ENCODE measurements at places on chromosomes 7 and 10.
A peak's percentile ranks its signal among the peaks of the same experiment; 100 is the strongest.

DNA sequence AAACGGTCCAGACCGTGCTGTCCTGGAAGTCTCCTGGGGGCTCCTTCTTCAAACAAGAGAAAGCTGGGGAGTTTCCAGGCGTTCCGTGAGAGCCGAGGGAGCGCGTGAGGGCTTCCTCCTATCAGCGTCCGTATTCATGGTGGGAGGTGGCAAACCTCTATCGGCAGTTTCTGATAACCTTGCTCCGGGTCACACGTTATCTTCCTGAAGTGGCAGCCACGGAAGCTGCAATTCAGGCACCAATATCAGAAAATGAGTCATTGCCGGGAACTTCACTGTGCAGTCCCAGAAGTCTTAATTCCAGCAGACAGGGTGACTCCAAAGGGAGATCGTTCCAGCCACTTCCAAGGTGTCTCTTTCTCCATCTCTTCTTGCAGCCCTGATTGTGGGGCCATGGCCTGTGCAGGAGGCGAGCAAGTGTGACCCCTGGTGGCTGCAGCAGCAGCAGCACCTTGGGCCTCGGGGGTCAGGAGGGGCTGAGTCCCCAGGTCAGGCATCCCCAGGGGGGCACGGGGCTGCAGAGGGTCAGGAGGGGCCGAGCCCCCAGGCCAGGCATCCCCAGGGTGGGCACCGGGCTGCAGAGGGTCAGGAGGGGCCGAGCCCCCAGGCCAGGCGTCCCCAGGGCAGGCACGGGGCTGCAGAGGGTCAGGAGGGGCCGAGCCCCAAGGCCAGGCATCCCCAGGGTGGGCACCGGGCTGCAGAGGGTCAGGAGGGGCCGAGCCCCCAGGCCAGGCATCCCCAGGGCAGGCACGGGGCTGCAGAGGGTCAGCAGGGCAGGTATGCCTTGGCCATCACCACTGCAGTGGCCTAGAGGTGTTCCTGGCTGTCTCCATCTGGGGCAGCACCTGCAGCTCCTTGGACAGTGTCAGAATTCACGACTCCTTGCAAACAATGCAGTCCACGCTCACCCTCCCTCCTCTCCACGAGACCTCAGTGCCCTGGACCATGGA, 538.7 kb downstream of the DNAJB6 start:
- DNase-seq = peak; percentile 18

DNA sequence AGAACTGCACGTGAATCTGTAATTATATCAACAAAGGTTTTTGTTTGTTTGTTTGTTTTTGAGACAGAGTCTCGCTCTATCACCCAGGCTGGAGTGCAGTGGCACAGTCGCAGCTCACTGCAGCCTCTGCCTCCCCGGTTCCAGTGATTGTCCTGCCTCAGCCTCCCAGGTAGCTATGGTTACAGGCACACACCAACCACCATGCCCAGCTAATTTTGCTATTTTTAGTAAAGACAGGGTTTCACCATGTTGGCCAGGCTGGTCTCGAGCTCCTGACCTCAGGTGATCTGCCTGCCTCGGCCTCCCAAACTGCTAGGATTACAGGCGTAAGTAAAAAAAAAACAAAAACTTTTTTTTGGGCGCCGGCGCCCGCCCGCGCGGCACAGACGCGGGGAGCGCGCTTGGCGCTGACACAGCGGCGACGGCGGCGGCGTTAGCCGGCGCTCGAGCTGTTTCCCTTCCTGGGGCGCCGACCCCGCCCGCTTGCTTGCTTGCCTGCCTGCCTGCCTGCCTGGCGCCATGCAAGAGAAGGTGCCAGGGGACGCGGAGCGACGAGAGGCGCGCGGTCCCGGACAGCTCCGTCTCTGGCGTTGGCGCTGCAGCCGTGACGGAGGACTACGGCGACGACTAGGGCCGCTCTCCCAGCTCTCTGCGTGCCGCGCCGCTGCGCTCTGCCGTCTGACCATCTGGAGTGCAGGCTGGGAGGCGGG, 171.4 kb upstream of the NUPR2 start:
- DNase-seq = no peak

- no peak for DNase-seq
These were observed 69.0 kb downstream of the CREB5 start for GRCh38 chr7:28481091-28481926.

DNA sequence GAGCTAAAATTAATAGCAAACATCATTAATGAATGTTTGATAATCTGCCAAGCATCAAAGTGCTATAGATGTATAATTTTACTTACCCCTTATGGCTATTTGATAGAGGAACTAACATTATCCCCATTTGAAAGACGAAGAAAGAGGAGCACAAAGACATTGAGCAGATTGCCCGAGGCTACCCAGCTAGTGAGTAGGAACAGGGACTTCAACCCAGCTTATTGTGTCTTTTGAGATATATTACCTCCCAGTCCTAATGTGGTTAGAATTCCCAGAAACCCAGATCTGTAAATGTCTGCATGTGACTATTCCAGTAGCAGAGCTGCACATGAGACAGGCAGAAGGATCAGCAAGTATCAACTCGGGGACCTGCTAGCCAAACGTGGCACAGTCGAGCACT, 160.1 kb upstream of the AOAH start:
- DNase-seq = no peak

- DNase-seq = no peak
These were observed 335 bp upstream of the CHCHD1 start for GRCh38 chr10:73781548-73781878.

- DNase-seq = no peak
These were observed 21.9 kb downstream of the CHCHD3 start for GRCh38 chr7:133060004-133060403.

DNA sequence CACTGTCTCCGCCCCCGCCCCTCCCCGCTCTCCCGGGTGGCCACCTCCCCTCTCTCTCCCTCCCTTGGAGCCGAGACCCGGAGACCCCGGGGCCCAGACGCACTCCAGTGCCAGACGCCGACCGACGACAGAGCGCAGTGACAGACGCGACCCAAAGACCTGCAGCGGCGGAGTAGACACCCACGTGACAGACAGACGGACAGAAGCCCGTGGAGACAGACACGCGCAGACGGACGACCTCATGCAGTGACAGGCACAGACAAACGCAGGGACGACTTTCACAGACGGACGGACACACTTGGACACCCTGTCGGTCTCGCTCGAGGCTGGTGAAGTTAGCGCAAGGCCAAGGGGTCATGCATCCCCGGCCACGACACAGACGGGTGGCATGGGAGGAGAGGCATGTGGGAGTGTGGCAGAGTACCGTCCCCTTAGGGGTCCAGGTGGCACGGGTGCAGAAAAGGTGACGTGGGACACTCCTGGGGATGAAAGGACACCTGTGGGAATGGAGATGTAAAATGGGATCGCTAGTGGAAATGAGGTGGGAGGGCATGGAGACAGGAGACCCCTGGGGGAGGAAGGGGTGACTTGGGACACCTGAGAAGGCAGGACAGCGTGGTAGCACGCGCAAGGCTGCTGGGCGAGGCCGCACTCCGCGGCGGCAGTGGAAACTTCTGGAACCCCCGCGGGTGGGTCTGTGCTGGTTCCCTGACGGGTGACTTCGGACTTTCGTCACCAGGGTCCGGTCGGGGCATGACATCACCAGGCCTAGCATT, 456 bp upstream of the ACHE start:
- DNase-seq = peak; percentile 22

GRCh38 chr7:115249080-115249479, 327.2 kb downstream of the MDFIC start:
- no peak for DNase-seq

DNA sequence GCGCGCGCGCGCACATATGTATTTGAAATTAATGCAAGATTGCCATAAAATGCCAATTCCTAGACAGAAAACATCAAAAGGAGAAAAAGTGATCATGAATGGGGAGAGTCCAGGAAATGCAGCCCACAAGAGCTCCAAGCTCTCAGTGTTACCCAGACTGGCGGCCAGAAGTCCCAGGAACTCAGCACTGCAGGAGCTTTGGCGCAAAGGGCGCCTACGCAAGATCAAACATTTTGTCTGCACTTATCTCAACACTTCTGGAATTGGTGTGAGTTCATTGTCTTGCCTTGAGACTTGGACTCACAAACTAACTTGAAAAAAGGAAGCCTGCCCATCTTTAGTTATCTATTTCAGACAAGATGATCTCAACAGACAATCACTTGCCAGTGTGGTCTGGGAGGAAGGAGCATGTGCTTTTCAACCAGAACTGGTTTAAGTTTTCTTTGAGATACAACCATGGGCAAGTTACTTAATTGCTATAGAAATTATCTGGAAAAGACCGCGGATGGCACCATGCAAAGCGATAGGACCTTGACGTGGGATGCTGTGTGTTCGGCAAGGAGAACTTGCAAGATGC, 77.2 kb downstream of the KIAA1549 start:
- DNase-seq = no peak

GRCh38 chr10:108203905-108204527, 1039.5 kb upstream of the SORCS1 start:
- no peak for DNase-seq

DNA sequence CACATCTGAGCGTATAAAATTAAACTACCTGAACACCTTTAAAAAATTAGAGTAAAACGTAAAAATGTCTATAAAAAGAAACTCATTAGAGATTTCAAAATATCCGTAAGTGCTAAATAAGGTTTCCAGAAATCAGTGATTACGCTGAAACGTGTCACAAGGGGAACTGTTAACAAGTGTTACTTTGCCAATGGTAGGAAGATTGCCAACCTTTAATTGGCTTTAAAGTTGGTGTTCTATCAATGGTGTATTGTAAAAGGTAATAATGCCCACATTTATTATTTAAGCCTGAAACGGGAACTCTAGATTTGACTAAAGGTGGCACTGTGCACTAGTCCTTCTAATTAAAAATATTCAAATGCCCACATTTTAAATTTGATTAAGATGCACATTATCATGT, 37.8 kb upstream of the HIBADH start:
- DNase-seq = no peak

- DNase-seq = no peak
These were observed 123.9 kb downstream of the TAX1BP1 start for GRCh38 chr7:27863880-27864279.

DNA sequence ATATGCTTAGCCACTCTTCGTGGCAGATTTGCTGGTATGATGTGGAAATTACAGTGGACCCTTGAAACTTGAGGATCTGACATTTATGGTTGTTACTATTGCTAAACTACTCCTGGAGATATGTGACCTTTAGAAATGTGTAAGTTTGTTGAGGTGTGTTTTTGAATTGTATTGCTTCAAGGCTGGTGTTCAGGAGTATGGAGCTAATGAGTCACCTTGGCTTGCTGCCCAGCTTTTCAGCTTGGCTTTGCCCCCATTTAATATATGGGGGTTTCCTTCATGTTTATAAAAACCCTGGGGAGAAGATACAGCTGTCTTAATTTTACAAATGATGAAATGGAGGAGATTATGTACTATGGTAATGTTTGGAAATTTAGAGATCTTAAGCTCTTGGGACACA, 11.6 kb downstream of the HBP1 start:
- peak; percentile 51 for DNase-seq

DNA sequence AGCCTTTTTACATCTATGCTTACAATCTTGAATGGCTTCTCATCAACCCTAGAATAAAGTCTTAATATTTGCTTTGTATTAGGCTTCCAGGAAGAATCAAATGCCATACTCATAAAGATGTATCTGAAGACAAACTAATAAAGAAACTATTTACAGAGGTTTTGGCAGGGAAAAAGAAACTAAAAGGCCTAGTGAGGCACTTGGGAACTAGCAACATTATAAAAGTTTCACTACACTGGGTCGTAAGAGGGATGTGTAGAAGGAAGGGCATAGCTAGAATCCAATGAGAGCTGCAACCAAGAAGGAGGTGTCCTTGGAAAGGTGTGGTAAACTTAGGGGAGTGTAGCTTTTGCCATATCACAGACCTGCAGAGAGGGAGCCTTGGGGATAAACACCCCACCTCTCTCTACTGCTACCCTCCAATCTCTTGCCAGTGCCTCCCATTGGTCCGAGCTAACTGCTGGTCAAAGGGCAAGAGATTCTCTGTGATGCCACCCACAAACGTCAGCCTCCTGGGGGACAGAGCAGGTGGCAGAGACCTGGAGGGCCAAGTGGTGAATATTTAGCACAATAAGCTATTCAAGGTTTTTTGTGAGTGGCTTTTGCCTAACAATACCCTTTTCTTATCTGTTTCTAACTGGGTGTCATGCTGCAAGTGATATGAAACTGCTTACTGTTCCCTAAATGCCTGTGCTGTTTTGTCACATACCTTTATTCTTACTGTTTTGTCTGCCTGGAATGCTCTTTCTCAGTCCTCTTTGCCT, 60.7 kb downstream of the CPED1 start:
- no peak for DNase-seq

GRCh38 chr7:111528331-111528730, 34.0 kb downstream of the IMMP2L start:
- DNase-seq = no peak

GRCh38 chr7:94338921-94339371, 55.7 kb upstream of the COL1A2 start:
- no peak for DNase-seq

DNA sequence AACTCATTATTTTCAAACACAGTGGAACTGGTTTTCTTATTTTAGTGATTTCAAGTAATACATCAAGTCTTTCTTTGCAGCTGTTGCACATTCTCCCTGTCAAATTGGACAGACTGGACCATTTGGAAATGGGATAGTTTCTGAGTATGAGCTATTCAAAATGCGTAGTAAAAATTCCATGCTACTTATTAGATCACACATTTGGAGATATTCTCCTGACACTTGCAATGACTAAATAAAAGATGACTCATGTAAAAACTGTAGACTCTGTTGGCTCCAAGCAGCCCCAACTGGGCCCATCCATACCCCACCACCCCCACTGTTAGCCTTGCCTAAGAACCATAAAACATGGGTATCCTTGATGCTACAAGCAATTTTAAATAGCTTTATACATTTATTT, 25.9 kb upstream of the BICC1 start:
- DNase-seq = no peak

DNA sequence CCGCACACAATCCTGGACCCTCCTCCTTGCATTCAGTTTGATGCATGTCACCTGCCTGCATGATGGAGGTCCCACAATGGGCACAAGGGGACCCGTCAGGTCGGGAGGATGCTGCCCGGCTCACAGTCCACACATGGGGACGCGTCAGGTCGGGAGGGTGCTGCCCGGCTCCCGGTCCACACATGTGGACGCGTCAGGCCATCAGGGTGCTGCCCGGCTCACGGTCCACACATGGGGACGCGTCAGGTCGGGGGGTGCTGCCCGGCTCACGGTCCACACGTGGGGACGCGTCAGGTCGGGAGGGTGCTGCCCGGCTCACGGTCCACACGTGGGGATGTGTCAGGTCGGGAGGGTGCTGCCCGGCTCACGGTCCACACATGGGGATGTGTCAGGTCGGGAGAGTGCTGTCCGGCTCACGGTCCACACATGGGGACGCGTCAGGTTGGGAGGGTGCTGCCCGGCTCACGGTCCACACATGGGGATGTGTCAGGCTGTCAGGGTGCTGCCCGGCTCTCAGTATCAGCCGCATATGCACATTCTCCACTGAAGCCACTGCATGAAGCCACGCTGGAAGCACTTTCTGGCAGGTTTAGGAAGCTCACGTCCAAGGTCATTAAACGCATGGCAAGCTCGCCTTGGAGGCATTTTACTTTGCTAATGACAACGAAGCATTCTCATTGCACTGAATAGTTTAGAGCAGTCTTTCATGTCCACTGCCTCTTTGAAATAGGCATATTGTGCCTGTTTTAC, 50.3 kb downstream of the DIP2C start:
- DNase-seq = no peak

GRCh38 chr7:144821067-144821466, 14.8 kb downstream of the TPK1 start:
- DNase-seq = peak; percentile 3
